Aorta (tissue), 5 donors: ENCODE measurements at places on chromosomes 6 and 20. TPM values are rescaled to one million over a fixed set of nuclear protein-coding genes. Genes with fewer than 3 reads are reported as not detected.

The CCN2 gene
- 1,507 TPM for total RNA-seq

DNA sequence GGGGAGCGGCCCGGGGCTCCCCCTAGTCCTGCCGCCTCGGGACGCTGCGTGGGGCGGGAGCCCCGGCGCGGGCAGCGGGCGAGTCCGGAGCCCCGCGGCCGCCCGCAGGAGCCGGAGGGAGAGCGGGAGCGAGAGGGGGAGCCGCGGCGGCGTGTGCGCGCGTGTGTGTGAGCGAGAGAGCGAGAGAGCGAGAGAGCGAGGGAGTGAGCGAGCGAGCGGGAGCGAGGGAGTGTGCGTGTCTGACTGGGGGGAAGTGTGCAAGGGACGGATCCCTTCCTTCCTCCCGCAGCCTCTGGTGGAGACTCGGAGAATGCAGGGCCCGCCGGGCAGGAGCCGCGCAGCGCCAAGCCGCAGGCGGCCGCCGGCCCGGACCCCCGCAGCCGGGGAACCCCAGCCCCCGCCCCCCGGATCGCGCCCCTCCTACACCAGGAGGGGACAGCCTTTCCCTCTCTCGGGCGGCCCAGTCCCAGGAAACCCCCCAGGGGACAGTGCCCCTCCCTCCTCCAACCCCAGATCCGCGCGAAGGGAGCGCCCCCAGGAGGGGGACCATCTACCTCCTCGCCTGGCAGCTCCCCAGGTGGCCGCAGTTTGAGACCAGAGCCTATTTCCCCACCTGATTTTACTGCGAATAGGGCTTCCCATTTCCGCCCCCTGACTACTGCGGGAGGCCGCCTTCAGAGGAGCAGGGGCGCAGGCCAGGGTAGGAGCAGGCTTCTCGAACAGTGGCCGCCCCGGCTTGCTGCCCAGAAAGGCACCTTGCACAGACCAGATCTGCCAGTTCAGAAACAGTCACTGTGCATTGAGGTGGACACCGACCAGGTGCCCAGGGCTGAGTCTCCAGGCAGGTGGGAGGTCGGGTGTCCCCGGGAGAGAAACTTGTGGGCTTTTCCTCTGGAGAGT lies at the start of gene CDH22:
Gene CDH22 (minus strand): TSS at position 241 of the 900 bp plus-strand sequence. CDS start 57,204 bp downstream, outside the sequence.
- no peak within 1 kb of the TSS for H3K27ac ChIP-seq
- H3K36me3 ChIP-seq: no peaks in the 10 kb centered on the region
- peak within 1 kb of the TSS; percentile 55 for H3K4me3 ChIP-seq
- H3K4me1 ChIP-seq: no peaks in the 10 kb centered on the region
- DNase-seq: no peak
- no peaks in the 10 kb centered on the region for H3K27me3 ChIP-seq

- H3K27me3 ChIP-seq: no peaks in the 10 kb centered on the region
- H3K4me3 ChIP-seq: no peak overlapping the region
- no peaks in the 10 kb centered on the region for H3K36me3 ChIP-seq
- no peak for DNase-seq
- H3K4me1 ChIP-seq: no peaks in the 10 kb centered on the region
- no peak overlapping the region for H3K27ac ChIP-seq
Measured at GRCh38 chr20:39874049-39874893, 814.8 kb downstream of the MAFB start.

The RPP40 gene
- total RNA-seq: 3.6 TPM
